GM18507 (cell line): ENCODE measurements at places on chromosomes 2 and 18.

- DNase-seq: no peak
These were observed 667 bp downstream of the GFPT1 start for GRCh38 chr2:69386360-69386759.

- DNase-seq: no peak
These were observed 17.0 kb upstream of the MAP3K20 start for GRCh38 chr2:173058673-173059072.

- no peak for DNase-seq
These were observed 374.5 kb upstream of the HS6ST1 start for GRCh38 chr2:128692895-128693742.

DNA sequence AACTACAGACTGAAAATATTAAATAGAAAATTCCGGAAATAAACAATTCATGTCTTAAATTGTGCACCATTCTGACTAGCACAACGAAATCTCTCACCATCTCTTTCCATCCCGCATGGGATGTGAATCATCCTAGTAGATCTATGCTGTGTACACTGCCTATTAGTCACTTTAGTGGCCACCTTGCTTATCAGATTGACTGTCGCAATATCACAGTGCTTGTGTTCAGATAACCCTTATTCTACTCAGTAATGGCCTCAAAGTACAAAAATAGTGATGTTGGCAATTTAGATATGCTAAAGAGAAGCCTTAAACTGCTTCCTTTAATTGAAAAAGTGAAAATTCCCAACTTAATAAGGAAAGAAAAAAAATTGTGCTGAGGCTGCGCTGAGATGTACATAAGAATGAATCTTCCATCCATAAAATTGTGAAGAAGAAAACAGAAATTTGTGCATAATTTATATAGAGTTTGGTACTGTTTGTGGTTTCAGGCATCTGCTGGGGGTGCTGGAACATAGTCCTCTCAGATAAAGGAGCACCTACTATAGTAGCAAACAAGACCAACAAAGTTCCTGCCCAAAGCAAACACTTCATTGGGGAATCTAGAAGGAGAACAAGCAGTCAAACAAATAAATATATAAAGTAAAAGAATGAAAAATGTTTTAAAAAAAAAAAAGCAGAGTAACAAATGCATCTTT is 12.0 kb downstream of the PSMD1 start:
- no peak for DNase-seq

- no peak for DNase-seq
These were observed 177.5 kb downstream of the MTCL1 start for GRCh38 chr18:8882632-8883408.

- DNase-seq: no peak
These were observed 1.8 kb upstream of the SULT6B1 start for GRCh38 chr2:37190290-37190689.

DNA sequence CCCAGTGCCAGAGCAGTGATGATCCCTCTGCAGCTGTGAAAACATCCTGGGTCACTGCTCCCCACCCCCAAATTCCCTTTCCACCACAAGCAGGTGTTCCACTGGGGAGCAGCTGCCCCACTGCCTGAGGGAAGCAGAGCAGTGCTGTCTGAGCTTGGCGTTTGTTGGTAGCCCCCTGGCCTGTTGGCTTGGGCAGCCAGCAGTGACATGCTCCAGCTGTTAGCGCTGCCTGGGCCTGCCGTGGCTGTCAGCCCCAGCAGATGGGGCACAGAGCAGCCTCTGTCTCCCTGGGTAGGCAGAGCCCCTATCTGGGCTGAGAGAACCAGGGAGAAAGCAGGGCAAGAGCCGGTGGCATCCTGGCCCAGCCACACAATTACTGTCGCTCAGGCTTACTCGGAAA is 247.7 kb downstream of the GLI2 start:
- DNase-seq: no peak

DNA sequence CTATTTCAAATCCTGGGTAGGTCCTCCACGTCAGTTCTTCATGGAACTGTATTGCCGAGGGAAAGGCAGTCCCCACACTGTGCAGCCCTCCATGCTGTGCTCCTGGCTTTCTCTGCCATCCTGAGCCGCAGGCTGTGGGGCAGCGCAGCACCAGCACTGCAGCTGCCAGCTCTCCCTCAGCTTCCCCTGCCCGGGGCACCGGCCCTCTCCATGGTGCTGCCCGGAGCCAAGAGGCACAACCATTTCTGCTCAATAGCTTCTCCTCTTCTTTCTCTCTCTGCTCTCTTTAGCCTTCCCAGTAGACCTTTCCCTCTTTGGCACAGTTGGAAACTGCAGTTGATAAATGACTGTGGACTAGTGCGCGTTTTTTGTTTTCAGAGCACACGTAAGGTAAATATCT is 12.1 kb downstream of the ANKRD23 start:
- no peak for DNase-seq

DNA sequence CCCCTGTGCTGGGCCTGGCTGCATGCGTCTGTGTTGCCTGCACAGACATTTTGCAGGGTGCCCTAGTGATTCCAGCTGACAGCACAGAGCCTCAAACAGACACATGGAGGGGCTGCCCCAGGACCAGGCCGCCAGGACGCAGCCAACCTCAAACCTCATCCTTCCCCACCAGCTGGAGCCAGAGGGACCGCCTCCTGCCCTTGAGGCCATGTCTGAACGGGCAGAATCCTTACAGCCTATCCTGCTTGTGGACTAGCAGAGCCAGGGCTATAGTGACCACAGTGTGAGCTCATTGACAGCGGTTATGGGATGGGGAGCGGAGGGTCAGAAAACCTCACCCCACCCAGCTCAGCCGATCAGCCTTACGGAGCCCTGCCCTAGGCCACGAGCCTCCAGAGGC is 22.4 kb downstream of the ODC1 start:
- no peak for DNase-seq

GRCh38 chr2:137117385-137117784 is 352.0 kb downstream of the THSD7B start:
- no peak for DNase-seq

- DNase-seq: no peak
These were observed 141.4 kb downstream of the SPP2 start for GRCh38 chr2:234191819-234192407.

- no peak for DNase-seq
These were observed 234.9 kb downstream of the FHOD3 start for GRCh38 chr18:36532394-36532793.

DNA sequence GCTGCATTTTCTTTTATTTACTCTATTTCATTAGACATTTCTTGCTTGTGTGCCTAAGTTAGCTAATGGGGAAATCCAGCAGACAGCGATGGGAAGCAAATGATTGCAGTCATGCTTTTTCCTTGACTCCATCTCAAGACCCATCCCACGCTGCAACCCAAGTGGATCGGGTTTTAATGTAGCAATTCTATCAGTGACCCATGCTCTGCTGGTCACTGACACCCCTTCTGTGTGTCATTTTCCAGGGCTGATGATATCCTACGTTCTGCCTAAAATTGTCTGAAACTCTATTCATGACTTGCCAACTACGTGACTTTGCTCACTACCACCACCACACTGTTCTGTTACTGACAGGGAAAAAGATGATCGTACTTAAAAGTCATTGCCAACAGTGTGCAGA is 129.8 kb downstream of the CCBE1 start:
- DNase-seq: no peak

DNA sequence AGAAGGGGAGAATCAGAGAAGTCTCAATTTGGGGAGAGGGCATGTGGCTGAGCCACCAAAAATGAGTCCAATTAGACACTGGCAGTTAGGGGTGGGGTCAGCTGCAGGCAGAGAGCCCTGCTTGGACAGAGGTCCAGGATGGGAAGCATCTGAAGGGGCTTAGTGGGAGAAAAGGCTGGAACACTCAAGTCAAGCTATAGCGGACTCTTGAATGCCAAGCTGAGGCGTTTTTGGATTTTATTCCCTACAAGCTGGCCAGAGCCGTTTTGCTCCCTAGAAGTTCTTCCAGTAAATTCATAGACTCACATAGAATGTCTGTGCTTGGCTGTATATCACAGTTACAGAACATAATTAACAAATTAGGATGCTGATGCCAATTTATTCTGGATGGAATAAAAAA is 172.8 kb downstream of the ACOXL start:
- DNase-seq: no peak

DNA sequence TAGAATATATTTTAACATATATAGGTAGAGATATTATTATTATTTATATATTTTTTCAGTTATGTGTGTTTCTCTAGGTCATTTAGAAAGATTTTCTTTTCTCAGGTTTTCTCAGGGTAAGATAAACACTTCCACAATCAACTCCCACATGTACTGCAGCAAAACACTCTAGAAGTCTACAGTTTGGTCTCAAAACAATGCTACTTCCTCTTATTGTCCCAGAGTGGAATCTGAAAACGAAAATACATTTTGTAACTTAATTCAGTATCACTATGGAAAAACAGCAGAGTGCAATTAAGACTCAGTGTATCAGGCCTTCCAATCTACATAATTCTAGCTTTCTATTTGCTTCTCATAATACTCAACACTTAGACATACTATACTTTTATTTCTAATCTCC is 190.1 kb upstream of the SLC35G4 start:
- no peak for DNase-seq

- DNase-seq: no peak
These were observed 88.7 kb downstream of the THADA start for GRCh38 chr2:43507137-43507536.

DNA sequence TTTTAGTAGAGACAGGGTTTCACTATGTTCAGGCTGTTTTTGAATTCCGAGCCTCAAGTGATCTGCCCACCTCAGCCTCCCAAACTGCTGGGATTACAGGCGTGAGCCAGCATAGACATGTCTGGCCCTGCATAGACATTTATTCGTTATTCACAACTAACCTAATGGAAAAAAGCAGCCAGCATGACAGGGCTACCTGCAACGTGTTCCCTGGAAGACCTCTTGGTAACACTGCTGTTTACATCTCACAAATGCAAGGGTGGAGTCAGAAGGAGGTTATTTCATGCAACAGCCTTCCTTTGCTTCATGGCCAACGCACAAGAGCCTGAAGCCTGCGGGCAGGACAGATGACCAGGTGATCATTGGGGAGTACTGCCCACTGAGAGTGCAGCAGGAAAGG is 9.2 kb downstream of the SERPINE2 start:
- DNase-seq: no peak

GRCh38 chr18:34892379-34892778 is 148.8 kb upstream of the MAPRE2 start:
- no peak for DNase-seq

DNA sequence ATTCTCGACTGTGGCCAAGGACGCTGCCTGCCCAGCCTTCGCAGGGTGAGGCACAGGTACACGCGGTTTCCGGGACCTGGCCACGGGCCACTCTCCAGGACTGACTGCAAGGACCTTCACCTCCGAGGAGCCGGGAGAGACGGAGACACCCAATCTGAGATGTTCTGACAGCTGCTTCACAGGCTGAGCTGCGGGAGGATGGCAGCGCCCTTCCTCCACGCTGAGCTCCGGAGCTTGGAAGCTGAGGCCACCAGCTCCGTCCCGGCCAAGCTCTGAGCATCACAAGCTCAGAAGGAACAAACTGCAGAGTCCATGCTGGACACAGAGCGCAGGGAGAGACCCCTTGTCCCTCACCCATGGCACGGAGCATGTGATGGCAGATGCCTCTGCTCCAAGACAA is 71.1 kb upstream of the CTDP1 start:
- DNase-seq: no peak

GRCh38 chr2:231306791-231307393 is 88.6 kb upstream of the B3GNT7 start:
- DNase-seq: no peak

- no peak for DNase-seq
These were observed 25.5 kb upstream of the DYNC2LI1 start for GRCh38 chr2:43748333-43748732.

- no peak for DNase-seq
These were observed 105.6 kb downstream of the MAPK4 start for GRCh38 chr18:50665519-50665918.

- DNase-seq: no peak
These were observed 77.3 kb downstream of the KCTD1 start for GRCh38 chr18:26471027-26471426.

DNA sequence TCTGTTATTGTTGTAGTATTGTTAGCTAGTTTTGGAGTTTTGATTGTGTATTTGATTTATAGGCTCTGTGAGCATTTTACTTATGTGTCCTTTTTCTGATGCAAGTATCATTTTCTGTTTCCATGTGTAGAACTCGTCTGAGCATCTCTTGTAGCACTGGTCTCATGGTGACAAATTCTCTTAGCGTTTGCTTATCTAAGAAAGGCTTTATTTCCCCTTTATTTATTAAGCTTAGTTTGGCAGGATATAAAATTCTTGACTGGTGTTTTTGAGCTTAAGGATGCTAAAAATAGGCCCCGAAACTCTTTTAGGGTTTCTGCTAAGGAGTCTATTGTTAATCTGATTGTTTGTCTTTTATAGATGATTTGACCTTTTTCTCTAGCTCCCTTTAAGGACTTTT is 57.6 kb upstream of the THUMPD2 start:
- no peak for DNase-seq

DNA sequence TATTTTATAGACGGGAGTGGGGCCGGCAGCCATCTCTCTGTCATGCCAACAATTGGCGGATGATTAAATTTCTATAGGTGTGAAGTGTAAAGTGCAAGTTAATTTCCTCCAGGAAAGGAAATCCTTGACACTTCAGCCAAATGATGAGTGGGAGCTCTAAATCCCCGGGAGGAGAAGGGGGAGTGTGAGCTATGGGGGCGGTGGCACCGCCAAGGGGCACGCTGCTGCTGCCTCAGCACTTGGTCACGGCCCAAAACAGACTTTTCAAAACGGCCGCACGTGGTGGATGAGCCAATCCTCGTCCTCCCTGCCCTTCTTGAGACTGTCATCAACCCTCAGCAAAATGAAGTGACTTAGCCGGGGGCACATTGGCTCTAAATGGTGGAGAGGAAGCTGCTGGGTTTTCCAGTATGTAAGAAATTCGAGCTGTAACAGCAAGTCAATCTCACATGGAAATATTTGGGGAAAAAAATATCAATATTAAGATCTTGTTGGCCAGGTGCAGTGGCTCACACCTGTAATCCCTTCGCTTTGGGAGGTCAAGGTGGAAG is 200.8 kb downstream of the TFCP2L1 start:
- no peak for DNase-seq
